ENCODE measurements at places on chromosomes 3 and 15.

DNA sequence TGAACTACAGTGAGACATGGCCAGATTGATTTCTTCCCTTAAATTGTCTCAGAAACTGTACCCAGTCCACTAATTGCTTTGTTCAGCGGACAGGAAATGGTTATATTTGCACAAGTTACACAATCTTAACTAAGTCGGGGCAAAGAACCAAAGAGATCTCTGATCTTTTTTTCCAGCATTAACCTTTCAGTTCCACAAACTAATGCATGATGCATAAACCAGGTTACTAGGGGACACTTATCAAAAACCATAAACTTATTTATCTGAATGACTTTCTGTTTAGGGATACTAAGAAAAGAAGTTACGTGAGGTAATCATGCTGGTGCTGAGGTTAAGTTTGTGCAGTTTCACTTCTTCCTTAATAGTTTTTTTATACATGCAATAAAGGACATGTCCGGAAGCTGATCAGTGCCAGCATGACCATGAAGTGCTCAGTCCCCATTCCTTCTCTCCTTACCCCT, 22.4 kb downstream of the FNDC3B start:
- DNase-seq: peak; percentile 56

GRCh38 chr15:85496151-85496550, 115.7 kb downstream of the AKAP13 start:
- no peak for DNase-seq

DNA sequence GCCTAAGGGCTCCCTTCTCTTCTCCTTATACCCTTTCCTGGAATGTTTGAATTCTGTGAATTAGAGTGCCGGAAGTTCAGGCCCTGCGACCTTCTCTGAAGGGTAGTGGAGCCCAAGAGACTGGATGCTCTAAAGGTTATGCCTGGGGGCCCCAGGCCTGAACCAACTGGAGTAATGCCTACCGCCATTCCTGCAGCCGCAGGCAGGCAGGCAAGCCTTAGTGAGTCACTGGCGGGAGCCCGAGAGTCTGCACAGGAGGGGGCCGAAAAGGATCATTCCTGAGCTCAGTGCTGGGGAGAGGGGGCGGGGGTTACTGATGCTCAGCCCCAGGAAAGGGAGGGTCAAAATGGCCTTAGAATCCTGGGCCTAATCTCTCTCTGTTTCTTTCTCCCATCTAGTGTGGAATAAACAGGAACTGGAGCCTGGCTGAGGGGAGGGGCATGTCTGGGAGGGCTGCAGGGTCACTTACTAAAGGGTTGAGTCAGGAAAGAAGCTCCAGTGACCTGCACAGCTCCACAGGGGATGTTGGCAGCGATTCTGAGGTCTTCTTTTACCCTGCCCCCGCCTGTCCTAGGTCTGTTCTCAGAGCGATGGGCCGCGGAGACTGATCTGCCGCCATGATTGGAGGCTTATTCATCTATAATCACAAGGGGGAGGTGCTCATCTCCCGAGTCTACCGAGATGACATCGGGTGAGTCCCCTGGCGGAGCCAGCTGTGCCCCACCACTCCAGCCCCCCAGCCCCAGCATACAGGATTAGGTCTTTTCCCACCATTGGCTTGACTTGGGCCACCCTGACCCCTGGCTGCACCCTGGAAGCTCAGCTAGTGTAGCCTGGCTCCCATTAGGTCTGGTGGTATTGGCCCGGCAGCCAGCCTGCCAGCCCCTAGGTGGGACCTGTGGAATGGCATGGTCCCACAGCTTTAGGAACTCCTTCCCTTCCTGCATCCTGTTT, 2.0 kb downstream of the AP2M1 start:
- DNase-seq: peak; percentile 98

DNA sequence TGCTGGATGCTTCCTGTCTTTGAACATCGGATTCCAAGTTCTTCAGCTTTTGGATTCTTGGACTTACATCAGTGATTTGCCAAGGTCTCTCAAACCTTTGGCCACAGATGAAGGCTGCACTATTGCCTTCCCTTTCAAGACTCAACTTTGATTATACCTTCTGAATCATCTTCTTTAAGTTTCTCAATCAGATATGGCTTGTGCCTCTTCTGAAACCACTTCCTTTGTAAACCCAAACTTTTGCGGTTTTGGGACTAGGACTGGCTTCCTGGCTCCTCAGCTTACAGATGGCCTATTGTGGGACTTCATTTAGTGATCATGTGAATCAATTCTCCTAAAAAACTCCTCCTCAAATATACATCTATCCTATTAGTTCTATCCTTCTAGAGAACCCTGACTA, 47.1 kb upstream of the CADPS start:
- DNase-seq: no peak

DNA sequence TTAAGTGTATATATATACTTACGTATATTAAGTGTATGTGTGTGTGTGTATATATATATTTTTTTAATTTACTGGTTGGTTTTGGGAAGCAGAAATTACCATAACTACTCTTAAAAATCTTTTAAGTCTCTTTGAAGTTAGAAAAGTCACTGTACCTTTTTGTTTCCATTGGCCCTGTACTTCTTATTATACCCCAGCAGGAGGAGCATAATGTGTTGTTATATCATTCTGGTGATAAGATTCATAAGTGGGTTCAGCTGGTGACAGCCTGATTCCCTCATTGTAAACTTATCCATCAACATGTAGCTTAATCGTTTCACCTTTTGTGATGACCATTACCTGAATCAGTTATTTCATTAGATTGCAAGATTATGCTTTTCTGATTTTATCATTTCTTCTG, 30.8 kb downstream of the MLH1 start:
- DNase-seq: peak; percentile 30
